ENCODE measurements at places on chromosomes 1 and 21.

- no peak for DNase-seq
These were observed 496.4 kb downstream of the SETD4 start for GRCh38 chr21:35563885-35564451.

DNA sequence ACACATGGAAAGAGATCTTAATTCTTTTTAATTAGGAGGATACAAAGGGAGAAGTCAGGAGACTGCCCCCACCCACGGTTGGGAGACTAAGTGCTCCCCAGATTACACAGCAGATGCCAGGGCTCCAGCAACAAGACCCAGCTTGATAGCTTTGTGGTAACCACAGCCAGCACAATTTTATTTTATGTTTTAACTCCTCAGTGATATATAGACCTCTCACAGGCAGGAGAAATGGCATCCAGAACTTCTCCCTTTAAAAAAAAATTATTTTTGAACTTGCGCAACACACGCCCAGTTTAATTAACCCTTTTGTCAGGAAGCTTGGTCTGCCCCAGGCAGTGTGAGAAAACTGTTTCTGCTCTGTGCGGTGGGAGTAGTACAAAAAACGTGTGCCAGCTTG, 62.6 kb upstream of the ACOT11 start:
- DNase-seq: no peak

- no peak for DNase-seq
These were observed 128.9 kb upstream of the C8B start for GRCh38 chr1:57094749-57095148.

DNA sequence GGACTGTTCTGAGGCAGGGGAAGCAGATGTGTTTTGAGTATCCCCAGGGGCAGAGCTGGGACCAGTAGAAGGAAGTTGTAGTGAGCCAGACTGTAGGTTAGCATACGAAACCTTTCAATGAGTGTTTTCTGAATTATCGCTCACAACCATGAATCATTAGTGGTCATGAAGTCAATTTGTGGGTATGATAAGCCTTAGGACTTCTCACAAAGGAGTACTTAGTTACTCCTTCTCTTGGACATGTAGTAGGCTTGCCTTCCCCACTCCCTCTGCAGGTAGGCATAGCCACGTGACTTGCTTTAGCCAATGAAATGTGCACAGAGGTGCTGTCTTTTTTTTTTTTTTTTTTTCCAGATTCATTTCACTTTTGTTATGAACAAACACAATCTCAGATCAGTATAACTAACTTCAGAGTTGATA, 23.9 kb upstream of the FAAH start:
- no peak for DNase-seq

DNA sequence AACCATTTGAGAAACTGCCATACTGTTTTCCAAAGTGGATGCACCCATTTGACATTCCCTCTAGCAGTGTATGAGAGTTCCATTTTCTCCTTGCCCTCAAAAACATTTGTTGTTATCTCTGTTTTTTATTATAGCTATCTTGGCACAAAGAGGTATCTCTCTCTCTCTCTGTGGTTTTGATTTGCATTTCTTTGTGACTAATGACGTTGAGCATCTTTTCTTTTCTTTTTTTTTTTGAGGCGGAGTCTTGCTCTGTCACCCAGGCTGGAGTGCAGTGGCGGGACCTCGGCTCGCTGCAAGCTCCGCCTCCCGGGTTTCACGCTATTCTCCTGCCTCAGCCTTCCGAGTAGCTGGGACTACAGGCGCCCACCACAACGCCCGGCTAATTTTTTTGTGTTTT, 17.4 kb upstream of the ZMYM6 start:
- no peak for DNase-seq

DNA sequence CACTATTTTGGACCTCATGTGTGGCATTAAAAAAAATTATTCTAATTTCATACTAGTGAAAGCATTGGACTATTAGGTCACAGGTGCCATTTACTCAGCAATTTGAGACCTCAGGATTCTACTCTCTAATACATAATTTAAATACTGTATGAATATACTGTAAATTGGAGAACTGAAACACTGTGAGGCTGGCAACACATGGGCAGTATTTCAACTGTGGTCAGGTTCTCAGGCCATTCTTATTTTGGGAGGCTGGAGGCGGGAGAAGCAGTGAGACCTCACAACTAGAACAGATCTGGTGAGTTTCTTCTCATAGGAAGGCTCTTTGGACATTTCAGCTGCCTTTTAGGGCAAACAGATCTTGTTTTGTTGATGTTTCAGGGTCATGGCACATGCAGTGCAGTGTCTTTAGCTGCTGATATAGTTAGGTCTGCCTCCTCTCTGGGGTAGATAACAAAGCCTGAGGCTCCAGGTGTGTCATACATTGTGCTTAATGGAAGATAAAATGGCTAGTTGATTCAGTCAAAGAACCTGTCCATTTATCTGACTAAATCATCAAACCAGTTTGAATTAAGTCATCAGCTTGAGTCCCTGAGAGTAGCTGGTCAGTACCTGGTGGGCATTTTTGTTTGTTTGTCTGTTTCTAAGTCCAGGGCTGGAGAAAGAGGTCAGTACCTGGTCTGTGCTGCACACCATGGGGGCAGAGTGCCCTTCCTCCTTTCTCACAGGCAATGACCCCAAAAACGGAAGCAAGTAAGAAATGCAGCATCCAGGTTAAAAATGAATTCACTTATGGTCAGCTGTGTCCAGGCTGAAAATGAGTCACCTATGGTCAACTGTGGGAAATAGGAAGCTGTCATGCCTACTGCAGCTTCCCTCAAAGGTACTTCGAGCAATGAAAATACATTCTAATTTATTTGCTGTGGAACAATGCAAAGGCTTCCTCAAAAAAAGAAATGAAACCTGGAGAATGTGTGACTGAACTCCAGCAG, 216.2 kb downstream of the SDCCAG8 start:
- DNase-seq: no peak

Data from activated naive CD8-positive, alpha-beta T cell treated with anti-CD3 and anti-CD28 coated beads, Interleukin-2, amount 50 U/mL, for 16 hours (primary cell).